Activated T-helper 17 cell treated with anti-CD3 and anti-CD28 coated beads, Interleukin-2, amount 50 U/mL, for 72 hours (primary cell): ENCODE measurements at places on chromosomes 7 and 10.

GRCh38 chr10:132328738-132329137 is 3.3 kb upstream of the LRRC27 start:
- ATAC-seq = no peak

DNA sequence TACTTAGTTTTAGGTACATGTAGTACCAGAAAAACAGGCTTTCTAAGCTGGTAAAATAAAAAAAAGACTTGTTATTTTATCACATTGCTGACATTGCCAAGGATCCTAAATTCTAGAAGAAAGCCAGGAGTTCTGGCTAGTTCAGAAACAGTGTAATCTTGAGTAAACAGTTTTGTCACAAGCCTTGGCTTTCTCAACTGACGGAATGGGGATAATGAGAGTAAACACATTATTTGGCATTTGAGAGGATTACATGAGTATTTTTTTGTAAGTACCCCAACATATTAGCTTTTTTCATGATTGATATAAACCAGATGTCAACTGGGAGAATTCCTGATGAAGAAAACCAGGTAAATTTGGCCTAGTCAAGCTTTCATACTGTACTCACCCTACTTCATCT is 269.8 kb downstream of the SORCS1 start:
- no peak for ATAC-seq

DNA sequence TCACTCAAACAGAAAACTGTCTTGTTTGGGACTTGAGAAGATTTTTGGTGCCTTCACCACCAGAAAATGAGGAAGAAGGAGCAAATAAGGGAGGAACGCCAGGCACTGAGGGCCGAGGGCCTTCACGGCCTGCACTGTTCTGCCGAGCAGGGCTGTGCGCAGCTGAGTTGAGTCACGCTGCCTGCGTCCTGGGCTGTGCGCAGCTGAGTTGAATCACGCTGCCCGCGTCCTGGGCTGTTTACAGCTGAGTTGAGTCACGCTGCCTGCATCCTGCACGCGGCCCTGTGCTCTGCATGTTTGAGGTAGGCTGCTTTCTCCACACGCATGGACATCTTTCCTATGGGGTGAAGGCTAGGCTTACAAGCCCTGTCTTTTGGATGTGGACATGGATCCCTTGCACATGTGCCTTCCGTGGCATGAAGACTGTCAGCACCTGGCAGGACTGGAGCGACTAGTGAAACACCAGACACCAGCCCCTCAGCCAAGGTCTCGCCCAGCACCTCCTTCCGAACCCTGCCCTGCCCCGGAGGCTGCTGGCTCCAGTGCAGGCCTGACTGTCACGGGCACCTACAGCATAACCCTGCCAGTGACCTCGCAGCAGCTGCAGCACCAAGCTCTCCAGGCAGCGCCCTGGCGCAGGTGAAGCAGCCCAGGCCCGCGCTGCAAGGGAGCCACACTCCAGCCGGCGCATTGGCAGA is 96.7 kb downstream of the HTR5A start:
- no peak for ATAC-seq

GRCh38 chr7:16609842-16610450 is 35.6 kb downstream of the ANKMY2 start:
- no peak for ATAC-seq

DNA sequence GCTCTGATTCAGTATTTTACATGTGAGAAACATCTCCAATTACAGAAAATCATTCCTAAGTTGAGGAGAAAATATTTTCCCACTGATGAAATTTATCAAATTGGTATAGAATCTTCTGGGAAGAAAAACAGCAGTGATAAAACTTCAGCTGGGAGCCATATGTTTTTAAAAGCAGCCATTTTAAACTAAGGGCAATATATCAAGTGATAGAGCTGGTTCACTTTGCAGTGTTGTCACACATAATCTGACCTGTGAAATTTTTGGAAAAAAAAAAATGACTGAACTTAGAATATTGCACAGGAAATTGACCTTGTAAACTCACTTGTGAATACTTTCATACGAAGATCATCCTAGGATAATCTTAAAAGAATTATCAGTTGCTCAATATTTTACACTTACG is 10.5 kb upstream of the EZH2 start:
- no peak for ATAC-seq

DNA sequence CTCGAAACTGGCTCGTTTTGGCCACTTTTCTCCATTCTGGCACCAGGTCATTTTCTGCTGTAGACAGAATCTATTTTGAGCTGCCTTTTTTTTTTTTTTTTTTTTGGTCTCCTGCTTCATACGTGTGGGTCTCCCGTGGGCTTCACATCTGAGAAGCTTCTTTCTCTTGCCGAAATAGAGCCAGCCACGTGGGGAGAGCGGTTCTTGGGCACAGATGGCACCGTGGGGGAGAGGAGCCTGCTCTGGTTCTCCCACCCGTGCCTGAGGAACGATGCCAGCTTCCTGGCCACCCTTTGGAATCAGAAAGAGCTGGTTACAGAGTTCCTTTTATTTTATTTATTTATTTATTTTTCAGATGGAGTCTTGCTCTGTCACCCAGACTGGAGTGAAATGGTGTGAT is 48.7 kb upstream of the OCM2 start:
- no peak for ATAC-seq

DNA sequence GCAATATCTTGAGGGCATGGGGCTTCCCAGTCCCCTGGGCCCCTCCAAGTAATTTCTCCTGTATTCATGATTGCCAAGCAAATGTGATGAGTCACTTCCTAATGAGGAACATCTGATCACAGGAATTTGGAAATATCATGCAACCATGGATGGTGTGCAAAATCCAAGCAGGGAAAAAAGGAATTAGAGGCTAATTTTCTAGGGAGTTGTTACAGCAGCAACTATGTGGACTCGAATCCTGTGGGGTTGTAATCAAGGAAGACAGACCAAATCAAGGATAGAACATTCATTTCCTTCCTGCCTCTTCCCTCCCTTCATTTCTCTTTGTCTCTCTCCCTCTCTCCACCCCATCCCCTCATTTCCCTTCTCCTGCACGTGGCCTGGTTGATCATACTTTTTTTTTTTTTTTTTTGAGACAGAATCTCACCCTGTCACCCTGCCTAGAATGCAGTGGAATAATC is 23.9 kb upstream of the AGFG2 start:
- no peak for ATAC-seq
